Right lobe of liver (tissue), 6 donors: ENCODE measurements at places on chromosomes 1 and 21. TPM values are rescaled to one million over a fixed set of nuclear protein-coding genes. Genes with fewer than 3 reads are reported as not detected.

GRCh38 chr1:229597877-229598276 lies 28.0 kb downstream of the TAF5L start:
- H3K4me3 ChIP-seq: no peak overlapping the region
- H3K36me3 ChIP-seq: peaks cover 38% of the 10 kb centered on the region
- no peaks in the 10 kb centered on the region for H3K4me1 ChIP-seq
- DNase-seq: no peak

DNA sequence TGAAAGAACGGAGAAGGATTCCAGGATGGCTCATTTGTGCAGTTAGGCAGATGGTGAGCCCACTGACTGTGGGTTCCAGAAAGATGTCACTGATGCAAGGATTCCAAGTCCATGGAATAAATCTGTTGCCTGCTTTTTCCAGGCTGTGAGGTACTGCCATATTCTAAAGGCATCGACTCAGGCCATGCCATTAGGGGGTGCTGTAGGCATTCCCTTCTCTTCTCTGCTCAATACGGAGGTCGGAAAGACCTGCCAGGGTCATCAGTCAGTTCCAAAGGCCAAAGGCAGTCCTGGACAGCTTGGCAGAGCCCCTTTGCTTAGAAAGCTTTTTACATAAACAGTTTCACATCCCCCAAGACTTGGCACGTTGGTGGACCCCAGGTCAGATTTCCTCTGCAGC lies 31.7 kb upstream of the TMEM125 start:
- no peak overlapping the region for H3K27ac ChIP-seq
- H3K4me3 ChIP-seq: no peak overlapping the region
- H3K4me1 ChIP-seq: no peaks in the 10 kb centered on the region
- no peaks in the 10 kb centered on the region for H3K36me3 ChIP-seq
- DNase-seq: peak; percentile 67
- H3K27me3 ChIP-seq: no peaks in the 10 kb centered on the region

GRCh38 chr1:59976194-59977074 lies 49.9 kb upstream of the CYP2J2 start:
- peak; percentile 60 for DNase-seq
- no peaks in the 10 kb centered on the region for H3K4me1 ChIP-seq
- no peak overlapping the region for H3K27ac ChIP-seq
- H3K4me3 ChIP-seq: no peak overlapping the region

- no peaks in the 10 kb centered on the region for H3K36me3 ChIP-seq
- H3K27ac ChIP-seq: no peak overlapping the region
- DNase-seq: no peak
- peaks cover 32% of the 10 kb centered on the region for H3K4me1 ChIP-seq
Observed at GRCh38 chr1:9903801-9904527, 6.1 kb downstream of the CTNNBIP1 start.

GRCh38 chr1:202680586-202681352 lies 29.5 kb downstream of the SYT2 start:
- H3K27me3 ChIP-seq: no peaks in the 10 kb centered on the region
- no peak overlapping the region for H3K4me3 ChIP-seq
- no peaks in the 10 kb centered on the region for H3K4me1 ChIP-seq
- H3K27ac ChIP-seq: no peak overlapping the region
- no peak for DNase-seq

DNA sequence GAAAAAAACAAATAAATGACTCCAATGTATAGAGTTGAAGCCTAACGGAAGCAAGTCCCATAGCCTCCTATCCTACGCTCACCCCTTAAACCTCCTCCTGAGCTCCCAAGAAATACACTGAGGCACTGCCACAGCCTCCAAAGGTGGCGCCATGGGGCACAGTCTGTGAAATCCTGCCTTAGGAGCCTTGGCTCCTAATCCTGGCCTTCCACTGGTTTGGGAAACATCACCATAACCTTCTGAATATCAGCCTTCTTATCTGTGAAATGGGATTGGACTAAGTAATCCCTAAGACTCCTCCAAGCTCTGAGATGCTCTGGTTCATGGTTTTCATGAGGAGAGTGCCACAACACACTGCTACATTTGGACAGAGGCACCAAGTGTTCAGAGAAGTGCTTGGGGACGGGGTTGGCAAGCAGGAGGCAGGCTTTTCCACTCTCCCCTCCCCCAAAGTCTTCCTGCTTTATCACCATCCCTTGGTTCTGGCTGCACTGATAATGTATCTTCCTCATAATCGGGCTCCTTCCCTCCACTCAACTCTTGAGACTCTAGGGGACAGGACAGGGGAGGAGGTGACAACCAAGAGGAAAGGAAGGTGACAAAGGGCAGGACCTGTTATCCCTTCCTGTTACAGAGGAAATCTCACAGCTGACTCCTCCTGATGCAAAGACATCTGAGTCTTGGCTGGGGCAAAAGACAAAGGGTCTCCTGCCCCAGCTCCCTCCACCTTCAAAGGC lies 2.7 kb downstream of the SLAMF7 start:
- H3K4me1 ChIP-seq: no peaks in the 10 kb centered on the region
- H3K4me3 ChIP-seq: no peak overlapping the region
- H3K27me3 ChIP-seq: no peaks in the 10 kb centered on the region

GRCh38 chr1:230020451-230020850 lies 46.6 kb upstream of the GALNT2 start:
- no peak overlapping the region for H3K27ac ChIP-seq
- H3K36me3 ChIP-seq: no peaks in the 10 kb centered on the region
- no peak for DNase-seq
- H3K27me3 ChIP-seq: no peaks in the 10 kb centered on the region

GRCh38 chr1:203381151-203381751 lies 30.3 kb upstream of the FMOD start:
- H3K4me1 ChIP-seq: no peaks in the 10 kb centered on the region
- DNase-seq: no peak

- H3K27ac ChIP-seq: no peak overlapping the region
- no peaks in the 10 kb centered on the region for H3K4me1 ChIP-seq
- no peak for DNase-seq
- H3K27me3 ChIP-seq: no peaks in the 10 kb centered on the region
Observed at GRCh38 chr1:7293702-7294629, 477.1 kb upstream of the VAMP3 start.

GRCh38 chr1:187264995-187265602 lies 436.4 kb downstream of the PLA2G4A start:
- H3K27me3 ChIP-seq: no peaks in the 10 kb centered on the region
- H3K36me3 ChIP-seq: no peaks in the 10 kb centered on the region
- H3K27ac ChIP-seq: no peak overlapping the region
- no peak overlapping the region for H3K4me3 ChIP-seq

GRCh38 chr1:9218917-9219316 lies 15.7 kb upstream of the H6PD start:
- H3K36me3 ChIP-seq: no peaks in the 10 kb centered on the region
- H3K4me3 ChIP-seq: no peak overlapping the region

DNA sequence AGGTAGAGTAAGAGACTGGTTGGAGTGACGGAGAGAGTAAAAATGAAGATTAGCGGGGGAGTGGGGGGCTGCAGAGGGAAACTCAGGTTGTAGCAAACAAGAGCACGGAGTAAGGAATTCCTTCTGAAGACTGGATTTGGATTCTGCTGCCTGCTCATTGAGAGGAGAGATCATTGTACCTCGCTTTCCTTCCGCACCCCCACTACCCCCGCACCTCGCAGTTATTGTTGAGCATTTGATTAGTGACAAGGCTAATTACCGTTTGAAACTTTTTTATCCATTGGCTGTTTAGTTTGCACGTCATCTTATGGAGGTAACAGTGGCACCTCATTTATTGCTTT lies 463 bp downstream of the PRPF3 start:
- peak overlapping the region; percentile 77 for H3K27ac ChIP-seq
- no peaks in the 10 kb centered on the region for H3K27me3 ChIP-seq
- DNase-seq: no peak
- no peaks in the 10 kb centered on the region for H3K4me1 ChIP-seq

- H3K36me3 ChIP-seq: no peaks in the 10 kb centered on the region
- peak; percentile 61 for DNase-seq
- peak overlapping the region; percentile 6 for H3K27ac ChIP-seq
- no peaks in the 10 kb centered on the region for H3K4me1 ChIP-seq
Observed at GRCh38 chr1:43979528-43980254, 681 bp downstream of the B4GALT2 start.

DNA sequence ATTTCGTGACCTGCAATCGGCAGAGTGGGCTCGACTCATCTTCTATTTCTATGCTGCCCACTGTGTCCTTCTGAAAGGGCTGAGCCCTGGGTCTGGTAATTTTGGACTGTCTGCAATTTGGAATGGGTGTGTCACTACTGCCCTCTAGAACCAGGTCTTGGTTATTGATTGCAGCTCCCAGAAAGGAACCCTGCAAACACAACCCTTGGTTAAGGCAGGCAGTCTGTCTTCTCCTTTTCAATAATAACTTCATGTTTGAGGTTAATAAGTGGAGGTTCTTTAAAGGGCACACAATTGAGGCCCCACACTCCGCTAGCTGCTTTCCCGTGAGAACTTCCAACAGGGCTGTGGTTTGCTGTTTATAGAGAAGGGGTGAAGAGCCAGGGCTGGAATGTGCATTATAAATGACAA lies 79.9 kb upstream of the LYST start:
- H3K27me3 ChIP-seq: no peaks in the 10 kb centered on the region
- H3K4me3 ChIP-seq: no peak overlapping the region
- DNase-seq: no peak
- no peaks in the 10 kb centered on the region for H3K36me3 ChIP-seq

DNA sequence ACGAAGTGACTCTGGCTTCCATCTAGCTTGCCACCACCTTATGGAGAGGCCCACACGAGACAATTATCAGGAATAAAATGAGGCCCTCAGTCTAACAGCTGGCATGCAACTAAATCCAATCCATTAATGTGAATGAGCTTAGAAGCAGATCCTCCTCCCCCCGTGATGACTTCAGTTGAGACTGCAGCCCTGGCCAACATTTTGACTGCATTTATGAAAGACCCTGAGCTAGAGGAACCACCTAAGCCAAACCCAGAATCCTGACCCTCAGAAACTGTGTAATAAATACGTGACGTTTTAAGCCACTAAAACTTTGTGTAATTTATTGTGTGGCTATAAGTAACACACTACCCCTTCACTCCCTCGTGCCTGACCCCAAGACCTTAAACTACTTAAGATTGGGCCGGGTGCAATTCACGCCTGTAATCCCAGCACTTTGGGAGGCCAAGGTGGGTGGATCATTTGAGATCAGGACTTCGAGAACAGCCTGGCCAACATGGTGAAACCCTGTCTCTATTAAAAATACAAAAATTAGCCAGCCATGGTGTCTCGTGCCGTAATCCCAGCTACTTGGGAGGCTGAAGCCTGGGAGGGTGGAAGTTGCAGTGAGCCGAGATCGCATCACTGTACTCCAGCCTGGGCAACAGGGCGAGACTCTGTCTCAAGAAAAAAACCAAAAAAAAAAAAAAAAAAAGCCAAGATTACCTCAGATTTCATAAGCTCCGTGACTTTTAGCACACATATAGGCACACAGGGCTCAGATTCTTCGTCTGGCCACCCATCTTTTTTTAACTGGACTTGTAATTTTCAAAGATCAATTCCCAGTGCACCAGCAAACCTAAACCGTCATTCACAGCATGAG lies 72.5 kb downstream of the ENAH start:
- no peak for DNase-seq
- H3K27ac ChIP-seq: no peak overlapping the region
- no peaks in the 10 kb centered on the region for H3K4me1 ChIP-seq
- H3K36me3 ChIP-seq: no peaks in the 10 kb centered on the region

GRCh38 chr1:33768821-33769220 lies 95.1 kb upstream of the HMGB4 start:
- no peak overlapping the region for H3K4me3 ChIP-seq
- no peak overlapping the region for H3K27ac ChIP-seq
- no peaks in the 10 kb centered on the region for H3K27me3 ChIP-seq
- no peaks in the 10 kb centered on the region for H3K36me3 ChIP-seq
- no peaks in the 10 kb centered on the region for H3K4me1 ChIP-seq
- DNase-seq: no peak

DNA sequence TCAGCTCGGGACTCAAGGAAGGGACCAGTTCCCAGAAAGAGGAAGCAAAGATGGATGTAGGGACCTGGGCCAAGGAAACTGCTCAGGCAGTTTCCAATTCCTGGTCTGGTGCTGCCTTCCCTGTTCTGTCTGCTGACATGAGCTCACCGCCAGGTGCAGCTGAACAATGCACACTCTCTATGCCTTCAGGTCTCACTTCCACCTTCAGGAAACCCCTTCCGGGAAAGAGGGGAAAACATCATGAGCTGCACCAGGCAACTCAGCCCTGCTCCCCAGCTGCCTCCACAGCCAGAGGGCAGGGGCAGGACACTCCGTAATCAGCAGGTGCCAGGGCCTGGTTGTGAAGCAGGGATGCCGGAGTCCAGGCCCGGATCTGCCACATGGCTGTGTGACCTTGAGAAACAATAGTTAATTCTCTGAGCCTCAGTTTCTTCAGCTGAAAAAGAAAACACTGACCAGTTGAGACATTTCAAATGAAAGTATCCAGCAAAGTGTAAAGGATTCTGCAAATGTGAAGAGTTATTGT lies 27.8 kb downstream of the SMIM12 start:
- no peak overlapping the region for H3K27ac ChIP-seq
- no peak overlapping the region for H3K4me3 ChIP-seq
- H3K4me1 ChIP-seq: no peaks in the 10 kb centered on the region
- H3K36me3 ChIP-seq: no peaks in the 10 kb centered on the region
- no peak for DNase-seq

Gene PLA2G2D
- not detected for total RNA-seq

Gene ID3
- total RNA-seq: 30.1 TPM

Gene OLFML3
- 3.0 TPM for total RNA-seq

Gene SH2D2A
- total RNA-seq: 0.73 TPM

Gene SLC25A34
- total RNA-seq: 3.2 TPM

Gene CFHR3
- total RNA-seq: 462 TPM

Gene CR1L
- not detected for total RNA-seq

Gene SLC19A2
- 8.6 TPM for total RNA-seq

Gene ANKRD13C
- 7.6 TPM for total RNA-seq

Gene SELENBP1
- 85.6 TPM for total RNA-seq

Gene SPRR2B
- not detected for total RNA-seq

Gene DDAH1
- 89.4 TPM for total RNA-seq

Gene DMRTA2
- total RNA-seq: not detected

Gene CLSTN1
- total RNA-seq: 5.2 TPM
